ENCODE measurements at places on chromosomes 1 and 21.

DNA sequence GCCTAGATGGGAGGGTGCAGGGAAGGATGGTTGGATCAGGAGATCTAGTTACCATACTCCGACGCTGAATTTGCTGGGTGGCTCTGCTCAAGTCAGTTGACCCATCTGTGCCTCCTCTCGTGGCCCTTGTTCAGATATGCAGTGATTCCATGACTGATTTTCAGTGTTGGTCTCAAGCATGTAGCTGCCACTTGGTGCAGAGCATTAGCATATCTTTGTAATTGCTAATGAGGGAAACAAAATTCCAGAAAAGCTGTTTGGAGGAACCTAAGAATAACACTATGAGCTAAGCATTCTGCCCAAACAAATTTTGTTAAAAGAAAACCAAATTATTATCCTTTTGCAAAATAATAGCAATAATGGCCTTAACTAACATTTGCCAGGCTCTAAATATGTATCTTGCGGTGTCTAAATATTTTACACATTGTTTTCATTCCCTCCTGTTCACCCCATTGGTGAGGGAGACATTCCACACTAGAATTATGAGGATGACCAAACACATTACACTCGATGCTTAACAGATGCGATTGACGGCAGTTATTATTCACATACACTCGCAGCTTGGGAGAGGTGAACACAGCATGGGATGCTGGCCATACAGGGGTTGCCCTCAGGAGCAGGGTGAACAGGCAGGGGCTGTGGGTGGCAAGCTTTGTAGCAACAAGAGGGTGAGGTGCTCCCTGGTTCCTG lies 69.1 kb downstream of the KCNJ15 start:
- no peak for DNase-seq

DNA sequence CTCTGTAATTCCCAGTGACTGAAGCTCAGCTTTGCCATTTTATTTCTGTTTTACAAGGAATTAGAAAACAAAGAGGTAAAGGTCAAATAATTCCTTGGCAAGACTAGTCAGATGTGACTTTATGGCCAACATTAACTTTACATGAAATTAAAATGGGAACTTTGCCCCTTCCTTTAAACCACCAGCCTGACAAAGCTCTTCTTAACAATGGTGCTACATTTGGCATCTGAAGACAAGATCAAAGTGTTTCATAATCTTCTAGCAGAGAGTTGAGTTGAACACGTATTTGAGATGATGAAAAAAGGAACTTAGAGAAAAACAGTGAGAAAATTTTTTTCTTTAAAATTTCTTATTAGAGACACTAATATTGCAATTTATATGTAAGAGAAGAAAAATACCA lies 193.8 kb downstream of the AK5 start:
- DNase-seq = no peak

GRCh38 chr21:41582866-41583265 lies 74.9 kb upstream of the TMPRSS2 start:
- no peak for DNase-seq

GRCh38 chr1:41773144-41773591 lies 145.6 kb downstream of the HIVEP3 start:
- DNase-seq = peak; percentile 65

DNA sequence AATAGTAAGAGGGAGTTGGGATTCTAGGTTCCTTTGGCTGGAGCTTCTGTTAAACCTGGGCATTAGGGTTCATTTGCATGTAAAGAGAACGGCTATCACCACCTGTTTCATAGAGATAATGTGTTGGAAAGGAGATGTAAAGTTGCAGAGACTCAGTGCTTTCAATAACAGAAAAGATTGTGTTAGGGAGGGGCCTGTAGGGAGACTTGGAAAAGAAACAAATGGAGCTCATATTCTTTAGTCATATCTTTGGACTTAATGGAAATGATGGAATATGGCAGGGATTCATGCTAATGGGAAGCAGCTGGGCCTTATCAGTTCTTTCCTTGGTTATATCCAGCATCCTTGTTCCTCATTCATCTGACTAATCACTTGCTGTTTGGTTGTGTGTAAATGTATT lies 144.9 kb downstream of the CD247 start:
- DNase-seq = peak; percentile 43

DNA sequence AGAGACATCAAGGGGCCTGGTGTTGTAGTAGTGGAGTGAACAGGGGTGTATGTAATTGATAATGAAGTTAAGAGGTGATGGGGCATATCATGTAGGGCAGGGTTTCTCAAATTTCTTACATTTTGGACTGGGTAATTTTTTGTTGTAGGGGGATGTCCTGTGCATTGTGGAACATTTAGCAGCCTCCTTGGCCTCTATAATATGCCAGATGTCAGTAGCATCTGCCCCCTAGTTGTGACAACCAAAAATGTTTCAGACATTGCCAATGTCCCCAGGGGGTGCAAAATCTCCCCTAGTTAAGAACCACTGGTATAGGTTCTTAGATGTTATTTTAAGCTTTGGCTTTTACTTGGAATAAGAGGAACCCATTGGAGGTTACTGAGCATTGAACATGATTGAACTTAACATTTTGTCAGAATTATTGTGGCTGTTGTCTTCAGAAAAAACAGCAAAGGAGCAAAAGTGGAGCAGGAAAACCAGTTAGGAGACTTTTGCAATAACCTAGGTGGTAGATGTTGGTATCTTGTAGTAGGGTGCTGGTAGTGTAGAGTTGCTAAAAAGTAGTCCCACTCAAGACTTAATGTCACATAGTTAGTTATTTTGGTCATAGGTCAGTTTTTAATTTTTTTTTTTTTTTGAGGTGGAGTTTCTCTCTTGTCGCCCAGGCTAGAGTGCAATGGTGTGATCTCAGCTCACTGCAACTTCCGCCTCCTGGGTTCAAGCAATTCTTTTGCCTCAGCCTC lies 6.2 kb downstream of the ZNF326 start:
- DNase-seq = no peak

DNA sequence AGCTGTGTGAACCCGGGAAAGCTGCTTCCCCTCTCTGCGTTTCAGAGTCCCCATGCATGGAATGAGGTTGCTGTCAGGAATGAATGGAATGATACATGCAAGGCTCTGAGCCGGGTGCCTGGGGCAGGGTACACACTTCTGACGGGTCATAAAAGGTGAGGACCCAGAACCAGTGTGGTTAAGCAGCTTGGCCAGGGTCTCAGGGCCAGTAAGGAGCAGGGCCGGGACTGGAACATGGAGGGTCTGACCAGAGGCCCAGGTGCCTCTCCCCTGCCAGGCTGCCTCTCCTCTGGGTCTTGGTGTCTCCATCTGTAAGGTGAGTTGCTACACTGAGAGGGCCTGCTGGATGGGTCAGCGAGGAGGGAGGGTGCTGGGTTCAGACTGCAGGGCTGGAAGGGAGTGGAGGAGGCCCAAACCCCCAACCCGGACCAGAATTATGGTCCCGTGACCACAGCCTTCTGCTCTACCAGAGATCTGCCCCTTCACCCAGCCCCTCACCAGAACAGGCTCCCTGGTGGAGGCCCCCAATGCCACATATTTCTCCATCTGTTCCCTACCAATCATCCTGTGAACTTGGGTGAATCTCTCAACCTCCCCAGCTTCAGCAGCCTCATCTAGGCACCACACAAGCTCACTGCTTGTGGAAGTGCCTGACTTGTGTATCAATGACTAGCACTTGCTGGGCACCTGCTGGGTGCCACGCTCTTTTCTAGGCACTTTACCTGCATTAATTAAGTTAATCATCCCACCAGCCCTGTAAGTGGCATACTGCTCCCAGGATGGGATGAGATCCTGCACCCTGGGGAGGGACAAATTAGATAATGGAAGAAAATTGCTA lies 16.2 kb upstream of the LRP8 start:
- no peak for DNase-seq

- peak; percentile 65 for DNase-seq
These were observed 32.6 kb upstream of the LAMC1 start for GRCh38 chr1:182990413-182991144.
